Activated CD8-positive, alpha-beta memory T cell treated with anti-CD3 and anti-CD28 coated beads, Interleukin-2, amount 10 ng/mL, durations not matched to agents 7 days and 5 days (primary cell): ENCODE measurements at places on chromosomes 7 and 10. TPM values are rescaled to one million over a fixed set of nuclear protein-coding genes. Genes with fewer than 3 reads are reported as not detected.

Gene PPP1R9A
- total RNA-seq = not detected

Gene CDK14
- 0.23 TPM for total RNA-seq

Gene TMEM178B
- total RNA-seq = 0.18 TPM

Gene TRPV5
- total RNA-seq = not detected

Gene TCTN3
- total RNA-seq = 69.2 TPM

Gene SUMF2
- 145 TPM for total RNA-seq

Gene SKIDA1
- total RNA-seq = 0.26 TPM

Gene UPP1
- 57.9 TPM for total RNA-seq
